H7 (cell line): ENCODE measurements at places on chromosomes 4 and X.

DNA sequence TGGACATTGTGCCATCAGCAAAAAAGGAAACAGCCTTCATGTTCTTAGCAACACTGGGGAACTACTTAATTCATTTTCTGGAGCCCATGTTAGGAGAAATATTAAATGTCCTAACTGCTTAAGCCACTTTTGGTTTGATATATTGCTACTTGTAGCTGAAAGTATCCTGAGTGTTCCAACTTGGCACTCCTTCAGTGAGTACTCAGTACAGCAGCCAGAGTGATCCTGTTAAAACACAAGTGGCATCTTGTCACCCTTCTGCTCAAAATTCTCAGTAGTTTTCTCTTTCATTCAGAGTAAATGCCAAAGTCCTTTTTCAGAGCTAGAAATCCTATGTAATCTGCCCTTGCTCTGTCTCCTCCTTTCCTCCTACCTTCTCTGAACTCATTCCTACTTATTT is 522.0 kb downstream of the GRID2 start:
- no peak for DNase-seq

DNA sequence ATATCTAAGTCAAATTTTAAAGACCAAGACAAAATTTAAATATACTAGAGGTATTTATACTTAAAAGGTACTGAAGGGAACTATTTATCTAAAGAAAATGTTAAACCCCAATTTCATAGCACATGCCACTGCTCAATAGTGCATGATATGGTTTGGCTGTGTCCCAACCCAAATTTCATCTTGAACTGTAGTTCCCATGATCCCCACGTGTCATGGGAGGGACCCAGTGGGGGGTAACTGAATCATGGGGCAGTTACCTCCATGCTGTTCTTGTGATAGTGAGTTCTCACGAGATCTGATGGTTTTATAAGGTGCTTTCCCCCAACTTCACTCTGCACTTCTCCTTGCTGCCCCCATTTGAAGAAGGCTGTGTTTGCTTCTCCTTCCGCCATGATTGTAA is 32.3 kb downstream of the MAML3 start:
- DNase-seq = no peak

DNA sequence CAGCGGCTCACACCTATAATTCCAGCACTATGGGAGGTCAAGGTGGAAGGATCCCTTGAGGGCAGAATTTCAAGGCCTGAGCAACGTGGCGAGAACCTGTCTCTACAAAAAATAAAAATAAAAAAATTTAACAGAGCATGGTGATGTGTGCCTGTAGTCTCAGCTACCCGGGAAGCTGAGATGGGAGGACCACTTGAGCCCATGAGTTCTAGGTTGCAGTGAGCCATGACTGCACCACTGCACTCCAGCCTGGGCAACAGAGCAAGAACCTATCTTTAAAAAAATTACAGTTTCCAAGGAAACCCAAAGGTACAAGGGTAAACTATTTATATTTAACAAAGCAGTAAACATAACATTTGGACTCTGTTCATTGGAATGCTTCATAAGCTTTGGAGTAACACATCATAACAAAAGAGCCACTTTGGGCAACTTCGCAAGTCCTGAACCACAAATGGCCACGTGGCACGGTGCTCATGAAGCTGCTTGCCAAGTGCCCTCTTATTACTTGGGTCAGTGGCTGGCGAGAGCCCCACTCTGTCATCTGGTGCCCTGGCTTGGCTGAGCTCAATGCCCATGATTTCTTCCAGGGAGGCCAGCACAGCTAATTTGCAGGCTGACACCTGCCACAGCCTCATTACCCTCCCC is 165.6 kb downstream of the SH3KBP1 start:
- no peak for DNase-seq

DNA sequence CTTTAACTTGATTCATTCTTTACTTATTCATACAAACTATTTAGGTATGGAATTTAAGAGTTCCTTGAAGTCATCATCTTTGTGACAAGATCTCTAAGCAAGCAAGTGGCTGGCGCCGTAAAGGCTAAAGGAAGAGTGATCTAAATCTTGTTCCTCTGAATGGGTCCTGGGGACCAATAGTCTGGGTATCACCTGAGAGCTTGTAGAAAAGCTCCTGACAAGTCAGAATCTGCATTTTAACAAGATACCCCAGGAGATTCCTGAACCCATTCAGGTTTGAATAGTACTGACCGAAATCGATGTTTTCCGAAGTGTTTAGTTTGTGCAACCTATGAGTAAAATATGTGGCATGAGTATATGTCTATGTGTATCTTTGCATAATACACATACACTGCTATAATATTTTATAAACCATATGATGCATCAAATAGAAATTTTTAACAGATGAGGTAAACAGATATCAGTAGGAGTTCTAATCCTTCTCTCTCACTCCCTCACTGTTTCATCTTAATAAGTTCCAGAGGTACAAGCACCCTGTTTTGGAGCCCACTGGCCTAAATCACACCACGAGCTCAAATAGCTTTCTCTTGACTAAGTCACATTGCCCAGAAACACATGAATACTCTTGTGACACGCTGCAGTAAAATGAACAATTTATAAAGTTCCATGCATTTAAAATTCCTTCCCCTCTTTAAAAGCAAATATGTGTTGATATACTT is 170.0 kb downstream of the RELL1 start:
- peak; percentile 17 for DNase-seq

GRCh38 chr4:122657553-122657952 is 36.7 kb upstream of the IL21 start:
- no peak for DNase-seq

GRCh38 chr4:82192017-82192673 is 181.6 kb downstream of the HNRNPD start:
- no peak for DNase-seq

DNA sequence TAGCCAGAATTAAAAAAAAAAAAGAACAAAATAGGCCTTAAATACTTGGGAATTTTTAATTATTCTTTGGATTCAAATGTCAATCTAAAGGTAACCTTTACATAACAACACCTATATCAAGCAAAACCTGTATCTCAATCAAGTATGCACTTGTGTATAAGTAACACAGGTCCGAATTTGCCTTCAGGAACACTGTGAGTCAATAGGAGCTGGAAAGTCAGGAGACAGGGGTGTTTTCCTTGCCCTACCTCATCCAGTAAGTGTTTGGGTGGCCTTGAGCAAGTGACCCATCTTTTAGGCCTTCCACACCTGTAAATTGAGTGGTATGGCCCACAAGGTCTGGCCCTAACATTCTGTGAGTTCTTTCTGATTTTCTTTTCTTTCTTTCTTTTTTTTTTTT is 40.8 kb upstream of the VEGFD start:
- no peak for DNase-seq

DNA sequence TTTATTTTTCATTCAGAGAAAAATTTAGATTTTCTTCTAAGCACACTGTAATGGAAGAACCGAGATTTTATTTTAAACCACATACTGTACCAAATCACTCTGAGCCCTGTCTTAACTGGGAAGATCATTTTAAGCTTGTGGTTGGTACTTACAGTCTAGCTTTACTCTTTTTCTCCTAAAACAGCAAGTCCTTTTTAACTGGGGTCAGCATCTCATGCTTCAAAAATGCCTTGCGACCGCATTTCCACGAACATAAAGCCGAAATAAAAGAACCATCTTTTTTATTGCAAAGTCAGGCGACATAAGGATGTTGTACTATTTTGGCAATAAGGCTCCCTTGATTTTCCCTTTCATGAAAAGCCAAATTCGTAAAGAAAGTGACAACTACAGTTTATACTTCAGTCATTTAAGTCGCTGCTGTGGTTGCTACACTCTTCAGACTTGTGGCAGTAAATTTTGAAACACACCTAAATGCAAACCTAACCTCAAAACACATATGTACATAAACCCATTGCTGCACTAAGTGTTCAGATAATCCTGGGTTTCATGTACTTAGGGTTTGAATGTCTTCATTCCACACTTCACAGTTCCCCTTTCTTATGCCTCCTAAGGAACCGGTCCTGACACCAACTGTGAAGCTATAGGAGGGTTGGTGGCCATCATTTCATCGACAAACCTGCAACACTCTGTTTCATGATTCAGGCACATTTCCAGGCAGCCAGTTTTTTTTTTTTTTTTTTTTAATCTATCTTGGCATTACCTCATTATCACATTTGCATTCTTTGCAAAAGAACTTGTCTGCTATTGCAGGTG is 3.0 kb downstream of the STOX2 start:
- DNase-seq = no peak

GRCh38 chr4:76980261-76980660 is 30.7 kb downstream of the SEPTIN11 start:
- DNase-seq = no peak

DNA sequence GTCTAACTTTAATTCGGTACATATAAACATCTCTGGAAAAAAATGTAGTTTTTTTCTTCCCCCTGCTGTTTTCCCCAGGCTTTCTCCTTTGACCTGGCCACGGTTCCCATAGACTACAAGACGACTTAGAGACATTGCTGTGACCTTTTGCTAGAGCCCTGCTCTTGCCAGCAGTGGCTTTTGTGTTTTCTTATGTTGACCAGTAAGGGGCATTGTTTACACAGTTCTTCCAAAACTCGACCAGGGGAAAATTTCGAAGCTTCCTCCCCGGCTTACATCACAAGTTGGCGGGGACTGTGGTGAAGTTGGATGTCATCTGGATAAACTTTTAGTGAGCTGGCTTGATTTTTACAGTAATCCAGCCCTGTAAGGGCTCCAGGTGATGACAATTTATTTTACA is 9.3 kb downstream of the CCDC160 start:
- peak; percentile 43 for DNase-seq

DNA sequence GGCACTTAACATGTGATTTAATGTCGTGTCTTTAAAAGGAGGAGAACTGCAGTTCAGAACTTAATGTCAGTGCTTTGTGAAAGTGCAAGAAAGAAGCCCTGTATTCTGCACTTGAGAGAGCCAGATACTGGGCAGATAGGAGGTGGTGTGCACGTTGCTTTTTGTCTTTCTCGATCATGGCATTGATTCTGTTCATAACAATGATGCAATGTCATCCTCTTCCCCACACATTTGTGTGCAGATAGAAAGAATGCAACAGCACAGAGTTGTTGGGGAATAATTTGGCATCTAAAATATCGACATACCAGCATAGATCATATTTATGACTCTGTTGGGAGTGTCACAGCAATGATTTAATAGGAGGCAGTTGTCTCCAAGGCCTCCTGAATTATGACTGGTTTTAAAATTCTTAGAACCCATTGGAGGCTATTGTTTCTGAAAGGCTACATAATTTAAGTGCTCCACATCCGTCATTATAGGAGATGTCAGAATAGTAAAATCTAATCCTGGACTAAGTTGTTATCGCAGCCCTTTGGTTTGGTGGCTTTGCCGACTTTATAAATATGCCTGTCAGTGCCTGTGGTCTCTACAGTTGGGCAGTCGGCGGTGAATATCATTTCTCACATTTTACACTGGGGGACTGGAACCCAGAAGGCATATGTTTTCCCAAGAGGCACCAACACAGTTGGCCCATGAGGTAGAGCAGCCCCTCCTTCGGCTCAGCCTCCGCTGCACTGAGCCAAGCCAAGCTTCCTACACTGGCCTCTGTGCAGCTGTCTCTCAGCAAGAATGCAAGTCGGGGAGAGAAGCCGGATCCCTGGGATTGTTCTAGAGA is 124.9 kb downstream of the PTTG2 start:
- DNase-seq = no peak

- no peak for DNase-seq
Observed at GRCh38 chr4:145388043-145388442, 93.6 kb upstream of the SMAD1 start.

DNA sequence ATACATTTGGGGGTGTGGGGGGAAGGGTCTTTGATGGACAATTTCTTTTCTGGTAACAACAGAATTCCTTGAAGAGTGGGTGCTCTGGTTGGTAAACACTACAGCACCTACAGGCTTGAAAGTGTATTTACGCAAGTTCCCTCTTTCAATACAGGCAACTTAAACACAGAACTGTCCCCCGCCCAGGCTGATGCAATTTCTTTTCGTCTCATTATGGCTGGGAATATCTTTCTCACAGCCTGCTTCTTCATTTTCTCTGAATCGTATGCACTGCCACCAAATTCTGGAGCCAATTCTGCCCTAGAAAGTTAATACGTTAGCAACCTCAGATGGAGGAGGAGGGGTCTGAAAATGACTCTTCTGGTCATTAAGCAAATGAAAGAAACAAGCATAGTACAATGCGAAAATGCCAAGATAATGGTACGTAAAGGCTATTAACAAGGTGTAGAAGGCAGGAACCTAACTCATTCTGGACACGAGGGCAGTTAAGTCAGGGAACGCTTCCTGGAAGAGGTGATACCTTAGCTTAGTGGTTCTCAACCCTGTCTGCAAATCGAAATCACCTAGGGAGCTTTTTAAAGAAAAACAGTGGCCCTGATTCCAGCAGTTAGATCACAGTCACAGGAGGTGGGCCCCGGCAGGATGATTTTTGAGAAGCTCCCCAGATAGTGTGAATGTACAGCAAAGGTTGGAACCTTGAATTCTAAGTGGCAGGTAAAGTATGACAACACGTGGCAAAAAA is 1.0 kb downstream of the AGA start:
- DNase-seq = peak; percentile 33

DNA sequence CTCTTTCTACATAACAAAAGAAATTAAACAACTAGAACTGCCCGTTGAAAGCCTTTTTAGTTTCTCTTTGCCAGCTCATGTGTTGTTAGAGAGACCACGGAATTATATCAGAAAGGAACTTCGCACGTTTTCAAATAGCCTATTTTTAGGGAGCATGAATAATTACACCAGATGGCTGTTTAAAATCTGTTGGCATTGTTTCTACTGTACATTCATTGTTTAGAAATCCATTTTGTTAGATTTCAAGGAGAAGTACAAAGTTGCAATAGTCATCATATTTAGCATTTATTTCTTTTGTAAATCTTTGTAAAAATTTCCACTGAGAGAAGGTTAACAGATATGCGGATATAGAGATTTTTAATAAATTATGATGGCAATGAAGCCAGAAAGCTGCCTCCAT is 403.0 kb upstream of the HS3ST1 start:
- no peak for DNase-seq
